ENCODE measurements at places on chromosomes 3 and 15.

GRCh38 chr15:52498706-52499105 lies 30.0 kb downstream of the MYO5A start:
- DNase-seq = no peak

DNA sequence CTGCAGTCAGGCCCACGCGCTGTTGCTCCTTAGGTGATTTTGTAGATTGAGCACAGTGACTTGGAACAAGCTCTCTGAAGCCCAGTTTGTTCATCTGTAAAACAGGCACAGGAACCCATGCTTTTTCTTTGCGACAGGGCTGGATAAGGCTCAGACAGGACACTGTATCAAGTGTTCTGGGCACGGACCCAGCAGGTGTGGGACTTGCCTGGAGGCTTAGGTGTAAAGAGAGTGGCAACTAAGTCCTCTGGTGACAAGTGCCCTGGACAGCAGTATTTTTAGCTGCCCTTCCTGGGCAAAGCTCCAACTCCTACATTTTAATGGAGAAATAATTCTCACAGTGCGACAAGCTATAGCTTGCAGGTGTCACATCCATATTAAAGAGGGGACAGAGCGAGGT lies 32.2 kb downstream of the CD276 start:
- DNase-seq = peak; percentile 37

DNA sequence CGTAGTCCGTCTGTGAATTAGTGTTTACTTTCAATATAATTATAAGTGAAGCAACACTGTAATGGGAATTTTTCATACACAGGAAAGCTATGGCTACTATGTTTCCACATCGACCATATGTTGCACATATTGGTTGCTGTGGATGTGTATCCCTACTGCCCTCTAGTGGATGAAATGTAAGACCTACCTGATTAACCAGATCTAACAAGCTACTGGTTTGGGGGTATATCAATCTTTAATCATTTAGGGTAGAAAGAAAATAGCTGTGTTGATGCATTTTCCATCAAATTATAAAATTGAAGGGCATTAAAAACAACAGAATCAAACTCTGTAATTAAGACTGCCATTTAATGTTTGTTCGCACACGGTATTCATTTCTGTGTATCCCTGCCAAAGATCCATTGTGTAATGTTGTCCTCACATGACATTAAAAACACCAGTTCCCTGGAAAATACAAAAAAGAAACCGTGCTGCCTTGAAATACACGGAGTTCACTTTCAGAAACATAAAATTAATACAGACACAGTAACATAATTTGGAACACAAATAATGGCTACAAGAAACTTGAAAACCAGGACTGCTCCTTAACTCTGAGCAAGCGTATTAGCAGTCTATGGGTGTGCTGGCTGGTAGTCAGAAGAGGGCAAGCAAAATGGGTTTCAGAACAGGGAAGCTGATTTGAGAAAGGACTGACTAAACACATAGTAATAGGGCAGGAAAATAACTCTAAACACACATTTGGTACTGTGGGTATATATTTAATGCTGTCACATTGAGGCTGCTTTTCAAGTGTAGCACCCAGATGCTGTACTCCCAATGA lies 125.1 kb downstream of the TIGIT start:
- DNase-seq = peak; percentile 69

DNA sequence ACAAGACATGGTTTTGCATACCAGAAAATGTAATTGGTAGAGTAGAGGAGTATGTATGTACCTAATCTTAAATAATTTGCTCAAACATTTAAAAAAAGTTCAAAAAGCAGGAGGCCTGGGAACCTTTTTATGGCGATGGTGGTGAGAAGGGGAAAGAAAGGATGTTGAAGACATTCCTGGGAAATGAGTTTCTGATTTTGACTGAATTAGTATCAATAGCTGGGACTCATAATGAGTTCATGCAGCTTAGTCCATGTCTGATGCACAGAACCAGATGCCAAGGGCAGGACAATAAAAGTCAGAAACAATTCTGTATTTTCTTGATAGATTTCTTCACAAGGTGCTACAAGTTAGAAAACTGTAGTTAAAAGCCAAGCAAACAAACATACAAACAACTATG lies 395.3 kb downstream of the GAP43 start:
- no peak for DNase-seq

DNA sequence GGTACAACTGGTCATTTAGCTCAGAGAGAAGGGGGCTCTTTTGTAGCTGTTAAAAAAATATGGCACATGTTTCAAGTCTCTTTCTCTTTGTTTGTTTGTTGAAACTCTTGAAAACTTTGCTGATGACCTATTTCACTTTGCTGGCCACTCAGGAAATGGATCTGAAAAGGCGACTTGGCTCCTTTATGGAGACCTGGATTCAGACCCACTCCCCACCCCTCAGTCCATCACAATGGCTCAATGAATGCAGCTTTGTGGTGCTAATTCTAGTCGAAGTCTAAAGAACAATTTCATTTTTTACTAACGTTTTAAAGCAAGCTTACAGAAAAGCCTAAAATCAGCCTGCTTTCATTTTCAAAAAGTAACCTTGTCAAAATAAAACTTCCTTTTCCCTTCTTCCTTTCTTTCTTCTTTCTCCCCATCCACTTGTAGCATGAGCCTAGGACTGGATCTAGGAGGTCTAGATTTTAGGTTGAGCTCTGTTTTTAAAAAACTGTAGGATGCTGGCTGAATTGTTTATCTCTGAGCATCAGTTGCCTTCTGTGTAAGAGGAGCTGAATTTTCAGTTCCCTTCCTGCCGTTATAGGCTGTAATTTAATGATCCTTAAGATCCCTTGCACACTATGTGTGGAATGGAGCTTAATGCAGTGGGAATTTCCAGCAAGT lies 165.5 kb upstream of the FEZF2 start:
- no peak for DNase-seq

- DNase-seq = no peak
These were observed 61.7 kb upstream of the VGLL3 start for GRCh38 chr3:87052499-87053260.

DNA sequence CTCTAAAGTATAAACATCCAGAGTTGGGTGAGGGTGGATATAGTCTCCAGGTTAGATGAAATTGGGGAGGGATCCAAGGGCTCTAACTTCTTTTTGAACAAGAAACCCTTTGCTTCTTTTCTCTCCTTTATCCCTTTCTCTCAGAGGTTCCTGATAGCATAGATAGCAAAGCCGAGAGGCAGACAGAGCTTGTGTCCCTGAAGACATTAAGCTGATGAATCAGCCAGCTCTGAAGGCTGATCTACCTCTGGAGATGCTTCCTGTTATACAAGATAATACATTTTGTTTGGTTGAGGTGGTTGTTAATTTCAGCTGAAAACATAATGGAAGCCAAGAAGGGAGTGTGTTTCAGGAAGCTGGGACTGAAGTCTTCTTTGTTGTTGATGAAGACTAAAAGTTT lies 193.2 kb downstream of the PDCD6IP start:
- DNase-seq = no peak

DNA sequence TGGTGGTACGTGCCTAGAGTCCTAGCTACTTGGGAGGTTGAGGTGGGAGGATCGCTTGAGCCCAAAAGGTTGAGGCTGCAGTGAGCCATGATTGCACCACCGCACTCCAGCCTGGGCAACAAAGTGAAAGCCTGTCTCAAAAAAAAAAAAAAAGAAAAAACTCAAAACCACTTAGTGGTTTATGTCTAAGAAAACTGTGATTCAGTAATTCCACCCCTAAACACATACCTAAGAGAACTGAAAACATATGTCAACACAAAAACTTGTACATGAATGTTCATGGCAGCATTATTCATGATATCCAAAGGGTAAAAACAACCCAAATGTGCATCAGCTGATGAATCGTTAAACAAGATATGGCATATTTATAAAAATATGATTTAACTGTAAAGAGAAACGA lies 14.3 kb downstream of the SPG21 start:
- DNase-seq = no peak

DNA sequence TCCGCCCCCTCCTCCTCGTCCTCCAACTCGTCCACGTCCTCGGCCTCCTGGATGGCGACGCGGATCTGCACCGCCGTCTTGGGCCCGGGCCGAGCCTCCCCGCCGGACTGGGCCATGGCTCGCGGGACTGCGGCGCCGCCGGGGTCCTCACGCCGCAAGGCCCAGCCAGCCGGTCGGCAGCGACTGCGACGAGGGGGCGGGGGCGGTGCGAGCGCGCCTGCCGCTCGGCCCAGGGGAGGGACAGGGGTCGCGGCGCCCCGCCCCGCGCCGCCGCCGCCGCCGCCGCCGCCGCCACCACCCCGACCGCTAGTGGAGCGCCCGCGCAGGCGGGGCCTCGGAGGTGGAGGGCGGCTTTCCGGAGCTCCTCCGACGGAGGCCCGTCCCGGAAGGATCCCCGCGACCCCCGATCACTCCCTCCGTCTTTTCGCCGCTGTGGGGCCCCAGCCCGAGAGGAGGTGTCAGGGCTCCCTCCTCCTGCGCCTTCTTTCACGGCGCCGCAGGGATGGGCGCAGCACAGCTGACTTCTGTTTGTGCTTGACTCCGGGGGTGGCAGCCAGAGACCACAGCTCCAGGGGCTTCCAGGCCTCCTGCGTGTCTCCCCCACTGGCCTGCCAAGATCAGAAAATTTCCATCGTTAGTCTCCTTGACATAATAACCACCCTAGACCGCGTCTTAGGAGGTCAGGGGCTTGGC lies at the start of gene LARP6:
Gene LARP6, minus strand, starts transcription at position 185 of the 693 bp plus-strand sequence. Its CDS starts 69 bp downstream, at position 116.
- DNase-seq = no peak

- DNase-seq = no peak
These were observed 109.6 kb downstream of the PIK3CB start for GRCh38 chr3:138725116-138725515.

GRCh38 chr3:121064121-121064520 lies 156.1 kb downstream of the STXBP5L start:
- DNase-seq = no peak

DNA sequence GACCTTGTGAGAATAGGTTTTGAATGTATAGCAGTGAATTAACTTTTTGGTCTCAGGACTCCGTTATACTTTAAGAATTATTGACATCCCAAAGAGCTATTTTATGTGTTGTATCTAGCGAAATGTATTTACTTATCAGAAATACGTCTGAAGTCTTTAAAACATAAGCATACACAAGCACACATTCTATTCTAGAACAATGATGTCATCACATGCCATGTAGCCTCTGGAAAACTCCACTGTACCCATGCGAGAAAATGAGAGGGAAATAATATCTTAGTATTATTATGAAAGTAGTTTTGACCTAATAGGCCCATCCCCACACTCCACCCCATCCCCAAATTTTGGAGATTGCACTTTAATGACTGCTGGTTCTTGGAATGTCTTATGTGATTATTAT lies 1.5 kb downstream of the POLR2M start:
- no peak for DNase-seq

GRCh38 chr3:55089211-55089610 lies 161.4 kb upstream of the LRTM1 start:
- no peak for DNase-seq

DNA sequence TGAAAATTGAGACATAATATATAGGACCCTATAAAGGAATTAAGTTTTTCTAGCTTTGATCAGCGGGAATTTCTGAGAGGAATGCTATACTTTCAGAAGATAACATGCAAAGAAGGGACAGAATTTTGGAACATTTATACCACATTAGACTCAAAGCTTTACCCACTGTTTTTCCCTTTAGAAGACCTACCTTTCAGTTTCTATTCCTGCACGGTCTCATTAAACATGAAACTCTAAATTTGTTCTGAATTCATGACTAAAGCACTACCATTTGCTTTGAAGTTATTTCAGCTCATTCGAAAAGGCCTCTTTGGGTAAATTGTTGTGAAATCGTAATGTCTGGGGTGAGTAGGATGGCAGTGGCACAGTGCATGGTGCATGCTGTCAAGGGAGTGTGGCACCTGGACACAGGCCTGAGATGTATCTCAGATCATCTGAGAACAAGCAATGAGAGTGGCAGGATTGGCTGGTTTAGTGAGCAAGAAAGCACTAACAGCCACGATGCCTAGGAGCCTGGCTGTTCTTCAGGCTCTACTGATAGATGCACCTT lies 42.5 kb downstream of the CHCHD4 start:
- no peak for DNase-seq

DNA sequence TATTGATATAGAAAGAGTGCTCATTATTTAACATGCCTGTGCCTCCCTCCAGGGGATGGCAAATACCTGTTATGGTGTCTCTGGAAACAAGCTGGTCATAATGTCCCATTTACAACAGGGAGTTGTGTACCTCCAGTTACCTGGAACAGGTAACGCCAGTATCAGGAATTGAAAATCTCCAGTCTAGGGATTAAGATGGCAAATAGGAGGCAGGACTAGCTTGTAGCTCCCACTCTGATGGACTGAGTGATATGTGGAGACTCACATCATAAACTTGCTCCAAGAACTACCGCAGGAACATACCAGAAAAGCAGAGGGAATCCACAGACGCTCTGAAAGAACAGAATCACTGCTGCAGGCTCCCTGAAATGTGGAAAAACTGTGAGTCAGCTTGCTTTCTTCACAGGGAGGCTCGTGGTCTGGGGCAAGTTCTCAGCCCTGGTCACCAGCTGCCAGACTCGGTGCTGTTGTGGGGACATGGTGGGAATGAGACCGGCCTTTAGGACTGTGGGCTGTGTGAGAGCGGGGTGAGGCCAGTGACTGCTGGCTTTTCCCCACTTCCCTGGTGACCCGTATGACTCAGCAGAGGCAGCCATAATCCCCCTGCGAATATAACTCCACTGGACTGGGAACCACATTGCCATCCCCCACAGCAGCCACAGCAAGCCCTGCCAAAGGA lies 97.4 kb downstream of the KCNAB1 start:
- DNase-seq = no peak

DNA sequence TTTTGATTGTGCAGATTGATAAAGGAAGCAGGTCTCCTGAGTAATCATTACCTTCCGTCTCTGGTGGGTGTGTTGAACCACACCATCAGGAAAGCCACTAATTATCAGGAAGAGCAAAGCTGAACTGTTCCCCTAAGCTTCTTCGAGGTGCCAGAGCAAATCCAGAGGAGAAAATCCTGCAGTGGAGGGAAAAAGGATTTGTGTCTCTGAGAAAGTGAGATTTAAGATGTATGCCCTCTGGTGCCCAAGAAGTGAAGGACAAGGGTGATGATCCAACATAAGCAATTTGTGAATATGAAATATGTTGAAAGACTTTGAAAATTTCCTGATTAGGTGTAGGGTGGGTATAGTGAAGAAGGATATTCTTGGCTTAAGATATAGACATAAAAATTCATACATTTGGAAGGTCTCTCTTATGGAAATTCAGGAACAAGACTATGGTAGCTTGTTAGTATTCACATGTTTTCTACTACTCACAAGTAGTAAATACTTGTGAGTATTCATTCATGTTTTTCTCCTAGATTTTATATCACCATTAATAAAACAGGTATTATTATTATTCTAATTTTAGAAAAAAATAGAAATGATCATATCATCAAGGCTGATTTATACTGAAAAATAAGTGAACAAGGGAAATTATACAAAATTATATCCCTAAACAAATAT lies 34.8 kb downstream of the COMMD2 start:
- DNase-seq = peak; percentile 49

DNA sequence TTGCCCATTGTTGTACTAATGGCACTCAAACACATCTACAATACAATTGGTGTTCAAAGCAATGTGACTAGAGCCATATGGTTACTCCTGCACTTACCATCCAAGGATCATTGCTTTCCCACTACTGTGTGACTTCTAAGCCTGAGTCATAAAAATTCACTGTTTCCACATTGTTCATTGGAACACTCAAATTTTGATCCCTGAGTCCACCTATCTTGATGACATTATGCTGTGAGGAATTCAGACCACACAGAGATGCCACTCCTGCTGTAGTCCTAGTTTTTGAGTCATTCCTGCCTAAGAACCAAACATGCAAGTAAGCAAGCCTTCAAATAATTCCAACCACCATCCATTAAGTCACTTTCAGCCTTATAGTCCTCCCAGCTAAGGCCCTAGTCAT lies 176.2 kb downstream of the EFHB start:
- no peak for DNase-seq

GRCh38 chr3:53216723-53217122 lies 39.1 kb downstream of the TKT start:
- no peak for DNase-seq

Measured in NCI-H2081 treated with DMSO at 0.1 percent for 48 hours (cell line).